ENCODE measurements at places on chromosomes 6 and 20.

GRCh38 chr20:49136817-49137571 lies 51.1 kb downstream of the STAU1 start:
- no peak for DNase-seq

DNA sequence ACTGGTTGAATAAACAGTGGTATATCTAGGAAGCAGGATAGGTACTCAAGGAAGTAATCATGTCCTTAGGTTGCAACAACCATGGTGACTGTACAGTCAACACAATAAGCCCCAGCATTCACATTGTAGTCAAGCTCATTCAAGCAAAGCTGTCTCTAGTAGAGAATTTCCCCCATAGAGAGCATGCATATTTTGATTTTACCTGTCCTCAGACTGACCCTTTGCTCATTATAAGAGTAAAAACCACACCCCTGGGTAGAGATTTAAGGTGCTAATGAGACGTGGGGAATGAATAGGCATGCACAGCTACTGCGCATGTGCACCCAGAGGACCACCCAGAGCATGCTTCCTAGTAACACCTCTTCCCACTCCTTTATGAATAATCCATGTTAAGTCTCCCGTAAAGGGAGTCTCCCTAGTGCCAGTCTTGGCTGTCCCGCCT lies 6.1 kb upstream of the RNF8 start:
- no peak for DNase-seq

- no peak for DNase-seq
Measured at GRCh38 chr6:169111203-169111602, 142.4 kb downstream of the THBS2 start.

- no peak for DNase-seq
Measured at GRCh38 chr6:6633898-6634734, 45.6 kb downstream of the LY86 start.

DNA sequence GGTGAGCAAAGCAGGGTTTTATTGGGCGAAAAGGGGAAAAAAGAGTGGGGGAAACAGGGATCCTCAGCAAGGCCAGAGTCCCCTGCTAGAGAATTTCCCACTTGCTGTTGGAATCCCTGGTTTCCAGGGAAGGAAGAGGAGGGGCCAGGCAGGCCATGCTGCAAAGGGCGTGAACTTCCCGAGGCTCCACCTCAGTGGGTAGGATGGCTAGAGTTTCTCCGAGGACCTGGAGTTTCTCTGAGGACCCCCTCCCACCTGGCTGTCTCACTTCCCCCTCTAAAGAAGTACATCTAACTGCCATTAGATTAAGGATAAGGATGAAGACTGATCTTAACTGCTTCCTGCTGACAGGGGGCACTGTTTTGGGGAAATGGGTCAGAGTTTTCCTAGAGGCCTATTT lies 1239.3 kb upstream of the GJE1 start:
- DNase-seq: no peak

GRCh38 chr20:32635764-32636163 lies 38.0 kb downstream of the C20orf203 start:
- DNase-seq: no peak

DNA sequence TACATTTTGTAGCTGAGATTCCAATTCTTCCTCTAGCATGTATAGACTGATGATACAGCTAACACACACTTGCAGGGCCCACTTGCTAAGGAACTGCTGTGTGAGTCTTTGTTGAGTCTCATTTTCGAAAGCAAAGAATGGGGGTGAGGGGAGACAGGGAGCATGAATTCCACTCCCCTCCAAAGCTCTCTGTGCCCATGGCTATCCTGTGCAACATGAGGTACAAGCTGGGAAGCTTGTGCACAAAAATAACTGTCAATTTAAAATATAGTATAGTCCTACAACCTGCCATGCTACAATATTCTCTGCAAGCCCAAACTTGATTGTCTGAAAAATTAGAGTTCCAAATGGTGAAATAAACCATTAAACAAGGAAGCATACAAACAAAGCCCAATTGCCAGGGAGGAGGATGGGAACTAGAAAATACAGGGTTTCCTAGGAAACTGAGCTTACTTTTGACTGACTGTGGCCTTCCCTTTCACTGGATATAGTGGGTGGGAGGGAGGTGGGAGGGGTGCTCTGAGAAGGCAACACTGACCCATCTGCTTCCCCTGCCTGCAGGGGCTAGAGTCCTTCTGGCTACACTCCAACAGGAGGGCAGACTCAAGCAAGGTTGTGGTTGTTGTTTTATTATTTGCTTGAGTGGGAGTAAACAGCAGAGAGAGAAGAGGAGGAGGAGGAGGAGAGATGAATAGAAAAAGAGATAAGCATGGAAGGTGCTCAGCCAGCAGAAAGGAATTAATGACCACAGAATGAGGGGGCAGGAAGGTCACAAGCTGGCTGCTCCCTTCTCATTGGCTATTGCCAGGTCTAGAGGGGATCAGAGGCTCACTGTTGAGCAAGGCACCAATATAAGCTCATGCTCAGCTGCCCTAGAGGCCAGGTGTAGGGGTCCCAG lies 84.6 kb downstream of the FYN start:
- no peak for DNase-seq

GRCh38 chr6:170212956-170213636 lies 77.8 kb downstream of the DLL1 start:
- DNase-seq: no peak

DNA sequence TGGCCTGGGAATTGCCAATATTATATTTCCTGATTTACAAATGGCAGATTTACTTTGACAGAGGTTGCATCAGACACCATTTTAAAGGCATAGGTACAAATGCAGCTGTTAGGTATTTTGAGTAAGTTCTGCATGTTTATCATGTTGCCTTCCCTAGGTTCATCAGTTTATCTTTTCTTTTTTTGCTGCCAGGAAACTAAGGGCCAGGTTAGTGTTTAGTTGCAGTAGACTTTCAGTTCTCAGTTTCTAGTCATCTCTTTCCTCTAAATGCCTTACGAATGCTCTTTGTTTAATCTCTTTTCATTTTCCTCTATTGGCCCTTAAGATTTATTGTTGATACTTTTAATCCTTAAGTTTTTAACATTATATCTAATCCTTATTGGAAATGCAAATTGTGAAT lies 129.9 kb downstream of the SMAP1 start:
- DNase-seq: no peak

GRCh38 chr6:129707882-129708495 lies 2.0 kb downstream of the ARHGAP18 start:
- DNase-seq: no peak

GRCh38 chr6:15484140-15484539 lies 178.7 kb downstream of the DTNBP1 start:
- DNase-seq: no peak

GRCh38 chr6:146620655-146621054 lies 21.9 kb downstream of the ADGB start:
- DNase-seq: no peak

GRCh38 chr6:147127587-147127986 lies 76.6 kb upstream of the STXBP5 start:
- no peak for DNase-seq

DNA sequence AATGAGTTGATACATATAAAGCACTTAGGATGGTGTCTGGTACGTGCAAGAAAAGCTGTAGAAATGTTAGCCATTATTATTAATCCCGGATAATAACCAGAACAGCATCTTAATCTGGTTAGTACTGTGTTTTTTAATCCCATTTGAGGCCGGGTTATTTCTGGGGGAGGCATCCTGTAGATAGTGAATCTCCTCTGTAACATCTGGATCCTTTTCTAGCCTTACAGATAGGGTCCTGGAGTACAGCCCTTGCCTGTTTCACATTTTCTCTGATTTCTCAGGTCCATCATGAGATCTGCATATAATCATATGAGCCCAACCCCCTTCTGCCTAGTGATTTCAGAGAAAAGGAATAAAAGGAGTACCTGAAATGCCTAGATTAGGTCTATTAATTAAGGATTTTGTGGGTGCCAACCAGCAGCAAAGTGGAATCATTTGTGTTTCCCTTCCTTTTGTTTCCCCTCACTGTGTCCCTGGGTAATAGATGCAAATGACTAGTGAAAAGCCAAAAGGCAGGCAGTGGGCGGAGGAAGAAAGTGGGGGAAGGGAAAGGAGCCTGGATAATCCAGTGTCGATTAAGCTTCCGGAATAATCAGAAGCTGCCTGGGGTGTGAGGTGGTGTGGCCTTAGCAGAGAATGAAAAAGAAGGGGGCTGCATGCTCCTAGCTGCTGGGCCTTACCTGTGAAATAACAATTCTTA lies 88.9 kb downstream of the SOBP start:
- DNase-seq: peak; percentile 43

- peak; percentile 57 for DNase-seq
Measured at GRCh38 chr6:85323435-85324040, 126.3 kb upstream of the NT5E start.

- DNase-seq: no peak
Measured at GRCh38 chr6:88914180-88914579, 49.2 kb downstream of the RNGTT start.

GRCh38 chr20:1894471-1894950 lies 696 bp upstream of the SIRPA start:
- peak; percentile 82 for DNase-seq

DNA sequence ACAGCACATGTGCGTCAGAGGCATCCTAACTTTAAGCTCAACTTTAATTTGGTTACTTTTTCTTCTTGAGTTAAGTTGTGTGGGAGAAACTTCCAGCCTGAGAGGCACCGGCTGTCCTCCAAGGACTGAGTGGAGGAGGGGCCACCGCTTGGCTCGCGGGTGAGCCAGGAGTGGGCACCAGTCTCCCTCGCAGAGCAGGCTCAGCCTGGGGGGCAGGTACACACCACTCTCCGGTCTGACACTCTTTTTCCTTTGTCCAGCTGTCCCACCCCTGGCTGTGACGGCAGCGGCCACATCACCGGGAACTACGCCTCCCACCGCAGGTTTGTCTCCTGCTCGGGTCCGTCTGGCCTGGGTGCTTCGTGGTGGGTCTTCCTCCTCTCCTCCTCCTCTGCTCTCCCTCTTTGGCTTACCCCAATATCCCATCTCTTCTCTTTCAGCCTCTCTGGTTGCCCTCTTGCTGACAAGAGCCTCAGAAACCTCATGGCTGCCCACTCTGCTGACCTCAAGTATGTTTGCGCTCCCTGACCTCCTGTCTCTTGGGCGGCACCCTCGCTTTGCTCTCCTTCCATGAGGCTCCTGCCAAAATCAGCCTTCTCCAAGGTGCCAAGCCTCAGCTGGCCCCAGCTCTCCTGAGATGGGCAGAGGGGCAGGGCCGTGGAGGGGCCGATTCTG lies 32.6 kb upstream of the PCMTD2 start:
- no peak for DNase-seq

GRCh38 chr6:34017106-34017805 lies 128.6 kb downstream of the GRM4 start:
- DNase-seq: no peak

GRCh38 chr6:129844118-129844891 lies 16.8 kb downstream of the TMEM244 start:
- DNase-seq: no peak

GRCh38 chr6:148445620-148446019 lies 103.0 kb downstream of the SASH1 start:
- no peak for DNase-seq

DNA sequence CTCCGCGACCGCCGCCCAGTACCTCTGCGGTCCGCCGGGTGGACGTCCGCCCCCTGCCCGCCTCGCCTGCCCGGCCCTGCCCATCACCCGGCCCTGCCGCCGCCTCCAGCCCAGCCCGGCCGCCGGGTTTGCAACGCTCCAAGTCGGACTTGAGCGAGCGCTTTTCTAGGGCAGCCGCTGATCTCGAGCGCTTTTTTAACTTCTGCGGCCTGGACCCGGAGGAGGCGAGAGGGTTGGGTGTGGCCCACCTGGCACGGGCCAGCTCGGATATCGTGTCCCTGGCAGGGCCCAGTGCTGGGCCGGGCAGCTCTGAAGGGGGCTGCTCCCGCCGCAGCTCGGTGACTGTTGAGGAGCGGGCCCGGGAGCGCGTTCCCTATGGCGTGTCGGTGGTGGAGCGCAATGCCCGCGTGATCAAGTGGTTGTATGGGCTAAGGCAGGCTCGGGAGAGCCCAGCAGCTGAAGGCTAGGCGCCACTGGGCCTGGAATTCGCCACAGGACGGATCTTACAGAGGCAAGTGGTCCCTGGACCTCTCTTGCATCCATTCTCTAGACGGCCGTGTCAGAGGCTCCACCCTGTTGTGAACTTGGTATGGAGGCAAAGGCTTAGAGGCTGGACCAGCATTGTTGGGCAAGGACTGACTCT lies 11.8 kb downstream of the FAM110A start:
- no peak for DNase-seq

DNA sequence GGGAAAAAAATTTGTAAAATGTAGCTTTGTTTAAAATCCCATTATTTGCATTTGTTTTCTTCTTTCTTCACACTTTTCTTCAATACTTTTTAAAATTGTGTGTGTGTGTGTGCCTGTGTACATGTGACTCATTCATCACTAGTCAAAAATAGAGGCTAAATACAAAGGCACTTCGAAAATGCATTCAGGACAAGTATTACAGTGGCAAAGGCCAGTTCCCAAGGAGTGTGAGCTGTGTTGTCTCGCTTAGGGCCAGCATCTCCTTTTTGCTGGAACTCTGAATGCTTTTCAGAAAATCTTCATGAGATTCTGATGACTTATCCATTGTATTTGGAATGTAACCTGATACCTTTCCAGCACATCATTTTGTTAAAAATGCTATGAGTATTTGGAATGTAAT lies 288.5 kb upstream of the CNR1 start:
- no peak for DNase-seq

GRCh38 chr6:28953039-28953584 lies 29.3 kb upstream of the TRIM27 start:
- DNase-seq: peak; percentile 71

GRCh38 chr6:110664933-110665332 lies 150.3 kb downstream of the CDK19 start:
- no peak for DNase-seq

DNA sequence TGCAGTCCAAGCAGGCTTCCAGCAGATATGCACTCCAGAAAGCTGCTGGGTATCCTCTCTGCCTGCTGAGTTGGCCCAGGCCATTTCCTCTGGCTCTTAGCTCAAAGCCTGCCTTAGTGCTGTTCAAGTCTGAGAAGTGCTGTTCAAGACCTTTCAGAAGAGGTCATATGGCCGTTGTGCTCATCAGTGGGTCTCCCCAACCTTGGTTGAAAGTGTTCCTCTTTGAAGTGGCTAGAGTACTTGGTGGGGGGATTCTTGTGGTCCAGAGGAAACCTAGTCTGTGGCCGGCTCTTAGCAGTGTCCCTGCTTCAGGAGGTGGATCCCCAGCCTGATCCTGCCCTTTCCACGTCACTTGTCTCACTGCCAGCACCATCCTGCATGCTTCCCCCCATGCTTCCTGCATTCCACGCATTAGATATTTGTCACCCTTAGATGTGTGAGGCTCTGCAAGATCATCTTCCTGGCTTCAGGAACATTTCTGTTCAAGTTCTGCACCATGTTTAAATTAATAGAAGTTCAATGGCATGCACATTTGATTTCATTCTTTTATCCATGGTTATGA lies 105.0 kb downstream of the FIG4 start:
- no peak for DNase-seq

DNA sequence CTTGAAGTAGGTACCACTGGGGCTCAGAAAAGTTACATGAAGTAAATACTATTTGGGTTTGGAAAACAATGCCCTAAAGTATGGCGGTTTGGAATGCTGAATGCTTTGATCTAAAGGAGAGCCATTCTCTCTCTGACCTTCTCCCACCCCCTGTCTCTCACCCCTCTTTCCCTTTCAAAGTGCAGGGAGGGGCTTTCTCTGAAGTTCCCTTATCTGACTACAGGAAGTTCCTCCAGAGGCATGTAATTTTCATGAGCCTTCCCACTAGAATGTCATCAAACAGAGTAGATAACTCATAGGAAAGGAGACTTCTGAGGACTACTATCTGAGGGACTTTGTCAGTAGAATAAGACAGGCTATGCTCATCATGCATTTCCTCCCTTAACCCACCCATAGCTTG lies 216.7 kb upstream of the PCSK2 start:
- DNase-seq: no peak

GRCh38 chr20:22582964-22583772 lies 1.2 kb downstream of the FOXA2 start:
- no peak for DNase-seq

Measured in D341Med (cell line).